CD4-positive, alpha-beta T cell treated with Interferon gamma for 1 hour (primary cell): ENCODE measurements at places on chromosomes 2 and 18.

DNA sequence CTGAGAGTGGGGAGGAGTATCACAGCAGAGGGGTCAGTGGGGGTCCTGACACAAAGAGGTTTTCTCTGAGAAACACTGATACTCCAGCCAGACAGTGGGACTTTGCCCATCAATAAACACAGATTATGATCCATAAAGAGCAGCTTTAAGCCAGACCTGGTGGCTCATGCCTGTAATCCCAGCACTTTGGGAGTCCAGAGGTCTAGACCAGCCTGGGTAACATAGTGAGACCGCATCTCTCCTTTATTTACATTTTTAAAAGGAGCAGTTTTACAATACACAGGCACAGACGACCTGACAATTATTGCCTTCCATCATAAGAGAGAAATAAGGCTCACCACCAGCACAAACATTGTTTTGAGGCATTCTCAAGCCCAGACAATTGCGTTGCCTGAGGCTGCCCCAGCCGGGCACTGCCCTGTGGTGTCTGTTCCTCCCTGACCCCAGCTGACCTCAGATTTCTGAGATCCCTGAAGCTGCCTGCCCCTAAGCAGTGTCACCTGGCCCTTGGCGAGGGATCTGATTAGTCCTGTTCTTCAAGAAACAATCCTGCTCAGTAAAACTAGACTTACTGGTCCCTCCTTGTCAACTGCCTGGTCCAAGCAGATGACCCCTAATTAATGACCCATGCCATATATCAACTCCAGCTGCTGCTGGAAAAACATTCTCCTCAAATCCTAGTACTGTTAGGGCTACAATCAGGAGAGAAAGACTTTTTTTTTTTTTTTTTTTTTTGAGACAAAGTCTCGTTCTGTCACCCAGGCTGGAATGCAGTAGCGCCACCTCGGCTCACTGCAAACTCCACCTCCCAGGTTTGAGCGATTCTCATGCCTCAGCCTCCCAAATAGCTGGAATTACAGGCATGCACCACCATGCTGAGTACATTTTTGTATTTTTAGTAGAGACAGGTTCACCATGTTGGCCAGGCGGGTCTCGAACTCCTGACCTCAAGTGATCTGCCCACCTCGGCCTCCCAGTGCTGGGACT, 59.4 kb upstream of the SOS1 start:
- no peak for DNase-seq

DNA sequence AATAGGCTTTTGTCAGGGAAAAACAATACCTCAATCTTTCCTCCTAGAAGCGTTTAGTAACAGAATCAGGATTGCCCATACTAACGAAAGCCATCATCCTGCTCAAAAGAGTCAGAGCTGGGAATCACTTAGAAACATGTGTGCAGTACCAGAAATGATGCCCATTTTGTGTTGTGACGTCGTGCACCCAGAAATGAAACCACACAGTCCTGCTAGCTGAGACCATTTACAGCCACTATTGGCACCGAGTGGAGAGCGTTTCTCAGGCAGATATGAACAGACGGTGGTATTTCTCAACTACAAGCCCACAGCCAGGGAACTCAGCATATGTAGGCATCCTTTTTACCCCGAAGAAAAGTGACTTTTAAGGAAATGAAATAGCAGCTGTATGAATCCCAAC, 284.3 kb upstream of the LRATD1 start:
- no peak for DNase-seq

- no peak for DNase-seq
Observed at GRCh38 chr2:8566155-8566670, 115.6 kb upstream of the ID2 start.

DNA sequence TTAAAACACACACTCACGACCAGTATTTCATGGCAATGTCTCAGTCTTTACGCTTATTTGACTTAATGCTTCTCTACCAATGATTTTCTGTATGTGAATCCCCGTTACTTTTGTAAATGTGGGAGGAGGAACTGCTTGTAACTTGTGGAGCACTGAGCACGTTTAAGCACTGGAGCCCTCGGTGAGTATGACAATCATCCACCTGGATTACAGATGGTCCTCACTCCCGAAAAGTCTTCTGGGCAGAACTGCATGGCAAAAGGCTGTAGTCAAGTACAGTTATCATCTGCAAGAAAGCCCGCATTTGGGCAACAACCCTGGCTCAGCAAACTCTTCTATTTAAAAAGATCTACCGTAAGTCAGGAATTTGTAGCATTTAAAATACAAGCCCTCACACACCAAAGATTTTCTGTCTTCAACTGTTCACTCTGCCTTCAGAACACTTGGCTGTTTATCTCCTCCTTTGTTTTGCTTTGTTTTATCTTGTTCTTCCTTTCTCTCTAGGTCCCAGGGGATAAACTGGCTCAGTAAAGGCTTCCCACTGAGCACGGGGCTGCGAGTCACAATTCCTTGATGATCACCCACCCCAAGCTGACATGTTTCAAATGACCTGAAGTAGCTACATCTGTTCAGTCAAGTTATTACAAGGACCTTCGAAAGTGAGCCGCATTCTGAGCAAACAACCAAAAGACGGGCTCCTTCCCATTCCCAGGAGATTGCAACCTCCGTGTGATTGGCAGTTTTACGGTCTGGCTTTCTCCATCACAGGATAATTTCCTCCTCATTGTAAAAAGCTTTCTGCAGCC, 102.2 kb downstream of the DLGAP1 start:
- no peak for DNase-seq

DNA sequence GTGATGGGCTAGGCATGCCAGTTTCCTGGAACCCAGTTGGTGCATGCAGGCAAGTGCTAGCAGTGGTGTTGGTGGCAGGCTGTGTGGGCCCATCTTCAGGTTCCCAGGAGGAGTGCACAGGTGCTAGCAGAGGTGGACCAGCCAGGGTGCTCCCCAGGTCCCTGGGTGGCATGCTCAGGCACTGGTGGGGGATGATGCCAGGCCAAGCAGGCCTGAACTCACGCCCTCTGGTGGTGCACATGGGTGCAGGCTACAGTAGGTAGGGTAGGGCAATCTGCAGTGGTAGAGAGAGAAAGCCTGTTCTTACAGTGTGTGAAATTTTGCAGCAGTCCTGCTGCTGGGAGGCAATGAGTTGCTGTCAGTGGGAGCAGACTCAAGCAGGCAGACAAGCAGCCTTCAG, 1651.8 kb downstream of the DPP10 start:
- no peak for DNase-seq

DNA sequence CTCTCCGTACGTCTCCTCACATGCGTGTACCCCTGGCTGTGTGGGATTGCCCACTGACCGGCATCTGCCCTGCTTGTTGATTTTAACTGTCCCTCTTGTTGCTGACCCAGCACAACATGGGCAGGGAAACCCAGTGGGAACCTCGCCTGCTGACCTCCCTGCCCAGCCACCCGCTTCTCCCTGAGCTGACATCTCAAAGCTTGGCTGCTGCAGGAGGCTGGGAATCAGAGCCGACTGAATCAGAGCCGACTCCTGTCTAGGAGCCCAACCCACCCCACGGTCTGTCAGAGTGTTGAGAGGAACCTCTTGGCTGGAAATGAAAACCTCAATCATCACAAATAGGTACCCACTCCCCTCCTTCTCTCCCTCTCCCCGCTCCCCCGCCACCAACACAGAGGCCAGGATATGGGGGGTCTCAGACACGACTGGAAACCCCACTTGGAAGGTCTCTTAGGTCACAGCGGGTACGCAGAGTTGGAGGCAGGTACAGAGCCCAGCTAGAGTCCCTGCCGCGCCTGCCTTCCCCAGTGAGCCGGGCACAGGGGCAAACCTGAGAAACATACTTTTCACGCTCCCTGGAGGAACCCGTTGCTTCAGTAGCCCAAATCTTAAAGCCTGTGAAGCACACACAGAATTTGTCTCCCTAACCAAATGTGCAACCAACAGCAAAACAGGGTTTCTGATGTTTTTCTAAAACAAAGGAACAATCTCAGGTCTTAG, 784 bp downstream of the EDAR start:
- DNase-seq = no peak

DNA sequence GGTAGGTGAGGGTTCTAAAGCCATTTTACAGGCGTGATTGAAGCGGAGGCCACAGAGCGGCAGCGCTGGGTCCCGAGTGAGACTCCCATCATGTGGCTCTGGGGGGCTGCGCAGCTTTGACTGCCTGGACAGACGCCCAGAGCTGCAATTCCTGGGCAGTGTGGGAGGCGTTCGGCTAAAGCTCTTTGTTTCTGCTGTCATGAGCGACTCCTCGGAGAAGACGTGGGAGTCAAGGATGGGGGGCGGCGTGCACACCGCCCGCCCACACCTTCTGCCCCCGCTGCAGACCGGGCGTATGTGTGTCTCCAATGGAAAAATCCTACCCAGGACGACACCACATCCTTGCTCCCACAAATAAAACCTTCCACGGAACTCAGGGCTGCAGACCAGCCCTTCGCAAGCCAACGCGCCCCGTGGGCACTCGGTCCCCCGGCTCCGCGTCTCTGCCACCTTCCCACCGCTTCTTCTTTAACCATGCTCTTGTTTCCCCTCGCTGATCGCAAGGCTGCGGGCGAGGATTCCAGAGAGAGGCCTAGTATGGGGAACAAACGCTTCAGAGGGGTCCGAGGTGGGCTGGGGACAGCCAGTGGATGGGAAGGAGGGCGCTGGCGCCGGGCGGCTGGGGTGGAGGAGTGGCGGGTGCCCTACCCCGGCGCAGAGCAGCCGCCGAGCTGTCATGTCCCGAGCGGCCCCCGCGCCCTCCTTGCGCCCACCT, 680 bp upstream of the LBH start:
- no peak for DNase-seq

GRCh38 chr2:124283096-124283495, 258.0 kb downstream of the CNTNAP5 start:
- DNase-seq = no peak

DNA sequence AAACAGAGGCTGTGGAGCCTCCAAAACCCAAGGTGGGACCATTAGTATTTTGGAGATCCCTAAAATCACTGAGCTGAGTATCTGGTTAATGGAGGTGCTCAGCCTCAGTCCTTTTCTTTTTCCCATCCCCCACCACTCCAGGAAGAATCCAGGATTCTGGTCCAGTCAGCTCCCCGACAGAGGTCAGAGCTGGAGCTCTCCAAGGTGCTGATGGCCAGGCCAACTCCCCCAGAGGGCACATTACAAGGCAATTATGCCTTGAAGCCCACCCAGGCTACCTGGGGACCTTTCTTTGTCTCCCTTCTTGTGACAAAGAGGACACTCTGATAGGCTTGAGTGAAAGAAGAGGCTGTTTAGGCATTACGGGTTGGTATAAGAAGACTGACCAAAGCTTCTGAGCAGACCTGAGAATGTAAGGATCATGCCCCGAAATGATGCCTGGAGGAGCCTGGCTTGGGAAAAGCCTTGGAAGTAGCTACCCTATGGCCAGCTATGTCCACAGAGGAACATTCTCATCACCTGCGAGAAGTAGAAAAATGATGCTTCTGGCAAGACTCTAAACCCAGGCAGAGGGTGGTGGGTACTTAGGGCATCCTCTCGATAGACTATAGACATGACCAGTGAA, 102.5 kb upstream of the LDAH start:
- DNase-seq = no peak

DNA sequence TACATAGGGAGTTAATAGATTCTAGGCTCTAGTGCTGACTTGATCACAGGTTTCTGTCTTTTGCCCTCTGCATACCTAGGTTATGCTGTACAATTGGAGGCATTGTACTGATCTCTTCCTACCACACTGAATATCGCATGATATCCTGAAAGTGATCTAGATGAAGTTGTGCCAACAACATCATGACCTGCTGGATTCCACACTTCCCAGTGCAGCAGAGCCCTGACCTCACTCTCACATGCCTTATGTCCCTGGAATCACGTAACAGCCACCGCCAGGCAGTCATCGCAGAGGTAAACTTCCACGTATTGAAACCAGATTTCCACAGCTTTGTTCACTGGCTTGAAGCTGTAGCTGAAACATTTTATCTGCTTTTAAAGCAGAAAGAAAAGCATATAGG, 214.0 kb downstream of the ANKRD30B start:
- no peak for DNase-seq

DNA sequence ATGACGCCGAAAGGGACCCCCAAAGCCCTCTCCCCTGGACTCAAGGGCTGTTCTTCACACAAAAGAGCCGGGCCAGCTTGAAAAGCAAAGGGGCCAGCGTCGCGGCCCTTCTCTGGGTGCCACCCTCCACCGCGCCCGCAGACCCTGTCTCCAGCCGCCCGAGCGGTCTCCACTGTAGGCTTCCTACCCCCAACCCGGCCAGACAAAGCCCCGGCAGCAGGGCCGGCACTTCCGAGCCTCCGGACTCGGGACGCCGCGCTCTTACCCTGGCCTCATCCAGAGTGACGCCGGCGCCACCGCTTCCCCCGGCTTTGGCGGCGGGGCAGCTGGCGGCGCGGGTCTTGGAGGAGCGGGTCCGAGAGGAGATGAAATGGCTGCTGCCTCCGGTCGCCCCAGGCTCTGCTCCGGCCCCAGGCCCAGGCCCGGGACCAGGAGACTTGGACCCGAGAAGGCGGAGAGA, 603 bp downstream of the ATAD2B start:
- no peak for DNase-seq

DNA sequence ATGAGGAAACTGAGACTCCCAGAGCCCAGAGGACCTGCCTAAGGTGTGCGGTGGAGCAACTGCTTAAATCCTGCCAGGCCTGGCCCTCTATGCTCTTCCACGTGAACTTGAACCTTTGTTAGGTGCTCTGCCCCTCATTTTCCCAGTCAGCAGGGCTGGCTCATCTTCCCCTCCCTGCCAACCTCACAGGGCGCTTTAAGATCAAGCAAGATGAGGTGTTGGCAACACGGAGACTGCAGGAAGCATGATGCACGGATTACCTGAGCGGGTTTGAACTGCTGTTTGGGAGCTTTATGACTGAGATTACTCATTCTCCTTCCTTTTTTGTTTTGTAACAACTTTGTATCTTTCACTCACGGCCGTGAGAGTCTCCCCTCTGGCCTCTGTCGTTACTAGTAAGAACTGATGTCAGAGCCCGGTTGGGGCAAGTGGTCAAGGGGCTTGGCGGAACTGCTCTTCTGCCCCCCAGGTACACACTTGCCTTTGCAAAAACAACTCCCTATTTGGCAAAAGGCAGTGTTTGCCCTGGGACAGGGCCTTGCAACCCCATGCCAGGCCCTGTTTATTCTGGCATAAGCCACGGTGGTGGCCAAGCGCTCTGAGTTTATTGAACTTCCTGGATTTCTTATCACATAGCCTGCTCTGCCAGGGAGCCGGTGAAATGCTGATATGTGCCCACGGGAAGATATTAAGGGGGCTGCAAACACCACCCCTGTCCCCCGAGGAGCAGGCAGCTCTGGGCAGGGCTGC, 127.8 kb downstream of the INHBB start:
- no peak for DNase-seq

DNA sequence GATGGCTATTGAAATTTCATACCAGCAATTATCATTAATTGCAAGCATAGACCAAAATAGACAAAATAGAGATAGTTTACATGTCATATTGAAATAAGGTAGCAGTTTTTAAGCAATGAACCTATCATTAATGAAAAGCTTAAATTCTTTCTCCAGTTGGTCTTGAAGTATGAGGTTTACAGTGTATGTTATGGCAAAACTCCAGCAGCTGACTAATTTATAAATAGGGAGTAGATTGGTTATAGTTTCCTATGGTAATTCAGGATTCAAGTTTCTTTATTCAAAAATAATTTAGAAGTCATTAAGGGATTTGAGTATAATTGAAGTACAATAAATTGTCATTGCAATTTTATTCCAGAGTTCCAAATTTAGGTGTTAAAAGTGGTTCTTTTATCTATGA, 69.6 kb upstream of the COL5A2 start:
- DNase-seq = no peak

- peak; percentile 28 for DNase-seq
Observed at GRCh38 chr18:42053188-42053781, 98.3 kb downstream of the PIK3C3 start.

GRCh38 chr2:85713836-85714235, 19.7 kb downstream of the GNLY start:
- no peak for DNase-seq
